ENCODE measurements at places on chromosomes 5 and 9.

GRCh38 chr9:93670208-93671019, 94.0 kb downstream of the PHF2 start:
- peak; percentile 42 for DNase-seq

DNA sequence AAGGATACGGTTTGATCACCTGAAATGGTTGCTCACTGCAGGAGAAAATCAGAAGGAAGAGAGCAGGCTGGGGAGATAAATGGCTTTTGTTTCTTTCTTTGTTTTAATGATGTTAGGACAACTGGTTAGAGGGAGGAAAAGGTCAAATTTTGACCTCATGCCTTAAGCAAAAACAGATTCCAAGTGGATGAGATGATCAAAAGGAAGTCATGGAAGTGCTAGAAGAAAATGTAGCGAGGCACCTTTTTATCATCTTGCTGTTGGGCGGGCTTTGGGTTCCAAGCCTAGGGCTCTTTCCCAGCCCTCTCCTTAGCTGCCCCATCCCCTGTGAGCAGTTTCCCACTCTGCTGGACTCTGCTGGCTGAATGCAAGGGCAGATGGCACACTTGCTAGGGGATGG, 127.9 kb downstream of the ADAMTS2 start:
- peak; percentile 48 for DNase-seq

GRCh38 chr5:126801174-126801991, 24.4 kb downstream of the LMNB1 start:
- DNase-seq: no peak

- DNase-seq: no peak
These were observed 162.6 kb downstream of the DMAC1 start for GRCh38 chr9:7636838-7637467.

GRCh38 chr9:133935328-133936005, 56.7 kb downstream of the VAV2 start:
- no peak for DNase-seq

- DNase-seq: no peak
These were observed 37.3 kb downstream of the CFAP77 start for GRCh38 chr9:132447346-132447745.

DNA sequence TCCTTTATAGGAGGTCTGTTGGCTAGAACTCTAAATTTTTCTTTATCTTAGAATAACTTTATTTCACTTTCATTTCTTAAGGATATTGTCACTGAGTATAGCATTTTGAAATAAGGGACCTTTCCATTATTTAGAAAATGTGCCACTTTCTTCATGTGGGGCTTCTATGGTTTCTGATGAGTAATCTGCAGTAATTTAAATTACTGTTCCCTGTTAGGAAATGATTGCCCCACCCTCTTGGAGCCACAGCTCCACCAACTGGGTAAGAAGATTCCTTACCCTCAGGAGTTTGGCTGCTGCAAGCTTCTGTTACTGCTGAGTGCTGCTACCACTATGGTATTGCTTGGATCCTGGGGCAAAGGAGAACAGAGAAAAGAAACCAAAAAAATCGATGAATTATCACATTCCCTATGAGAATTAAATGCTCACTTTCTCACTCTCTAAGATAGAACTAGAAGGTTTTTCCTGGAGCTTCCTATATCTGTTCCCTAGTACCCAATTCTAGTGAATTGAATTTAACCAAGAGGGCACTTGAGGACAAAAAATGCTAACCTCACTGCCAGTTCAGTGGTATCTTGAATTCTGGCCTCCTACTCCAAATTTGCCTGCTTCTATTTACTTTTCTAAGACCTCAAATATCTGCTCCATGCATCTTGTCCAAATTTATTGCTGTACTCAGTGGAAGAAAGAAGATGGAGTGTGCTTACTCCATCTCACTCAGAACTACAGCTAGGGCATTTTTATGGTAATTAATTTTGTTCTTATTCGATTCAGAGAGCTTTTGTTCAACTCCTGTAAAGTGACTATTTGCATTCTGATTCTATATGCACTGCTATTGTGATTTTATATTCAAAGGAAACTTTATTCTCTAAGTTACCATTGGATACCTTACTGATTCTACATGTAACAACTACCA, 2111.3 kb downstream of the MAT2B start:
- DNase-seq: no peak

DNA sequence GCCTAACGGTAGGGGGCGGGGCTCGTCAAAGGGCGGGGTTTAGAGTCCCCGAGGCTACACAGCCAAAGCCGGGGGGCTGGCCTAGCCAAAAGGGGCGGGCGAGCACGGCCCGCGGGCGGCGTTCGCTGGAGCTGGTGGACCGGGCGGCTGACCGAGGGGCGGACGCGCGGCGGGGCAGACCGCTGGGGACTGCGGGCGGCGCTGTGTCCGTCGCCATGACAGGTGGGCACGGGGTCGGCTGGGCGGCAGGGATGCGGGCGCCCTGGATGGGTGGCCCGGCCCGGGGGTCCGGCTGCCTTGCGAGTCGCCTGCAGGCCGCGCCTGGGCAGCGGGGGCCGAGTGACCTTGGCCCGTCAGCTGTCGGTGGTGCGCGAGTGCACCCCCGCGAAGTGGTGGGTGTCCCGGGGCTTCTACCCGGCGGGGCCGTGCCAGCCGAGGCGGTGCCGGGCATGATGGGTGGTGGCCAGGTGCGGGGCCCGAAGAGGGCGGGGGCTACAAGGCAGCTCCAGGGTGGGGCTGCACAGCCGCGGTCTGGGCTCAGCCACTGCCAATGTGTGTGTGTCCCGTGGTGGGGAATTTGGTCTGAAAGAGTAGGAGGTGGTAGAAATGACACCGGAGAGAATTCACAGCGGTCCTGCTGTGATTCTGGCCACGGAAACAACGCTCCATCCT, at the start of gene CARD19:
CARD19 (plus strand) TSS at position 87 of the 672 bp plus-strand sequence; CDS start at position 216, 129 bp downstream.
- no peak for DNase-seq

- no peak for DNase-seq
These were observed 32.9 kb downstream of the SEMA4D start for GRCh38 chr9:89465001-89465451.

- no peak for DNase-seq
These were observed 71.9 kb downstream of the GDNF start for GRCh38 chr5:37767961-37768360.

DNA sequence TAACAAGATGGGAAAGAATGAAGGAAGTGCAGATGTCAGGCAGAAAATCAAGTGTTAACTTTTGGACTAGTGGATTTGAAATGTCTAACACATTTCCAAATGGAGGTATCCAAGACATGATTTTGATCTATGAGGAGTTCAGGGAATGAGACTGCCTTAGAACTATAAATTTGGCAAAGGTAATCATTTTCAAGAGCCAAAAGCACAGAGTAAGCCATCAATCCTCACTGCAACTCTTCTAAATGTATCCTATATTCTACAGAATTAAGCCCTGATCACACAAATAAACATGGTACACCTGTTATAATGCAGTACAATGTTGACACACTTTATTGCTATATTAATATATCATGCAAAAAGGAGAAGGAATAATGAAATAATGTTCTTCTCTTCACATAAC, 55.6 kb downstream of the SETX start:
- no peak for DNase-seq

GRCh38 chr9:21927752-21928151, 66.4 kb downstream of the CDKN2A start:
- DNase-seq: no peak

DNA sequence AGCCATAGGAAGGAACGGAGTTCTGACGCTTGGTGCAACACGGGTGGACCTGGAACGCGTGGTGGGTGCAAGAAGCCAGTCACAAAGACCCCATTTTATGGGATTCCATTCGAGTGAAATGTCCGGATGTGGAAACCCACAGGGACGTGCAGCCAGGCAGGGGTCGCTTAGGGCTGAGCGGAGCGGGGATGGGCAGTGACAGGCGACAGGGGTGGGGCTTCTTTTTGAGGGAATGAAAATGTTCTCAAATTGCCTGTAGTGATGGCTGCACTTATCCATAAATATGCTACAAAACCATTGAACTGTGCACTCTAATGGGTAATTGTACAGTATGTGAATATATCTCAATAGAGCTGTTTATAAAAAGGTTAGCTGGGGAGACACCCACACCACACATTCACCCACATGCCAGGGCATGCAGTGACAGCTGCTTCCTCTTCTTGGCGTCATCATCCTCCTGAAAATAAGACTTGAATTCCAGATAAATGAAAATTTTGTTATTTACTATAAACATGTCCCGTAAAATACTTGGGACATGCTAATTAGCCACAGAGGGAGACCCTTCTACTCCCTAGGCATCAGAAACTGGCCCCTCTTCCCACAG, 71.3 kb upstream of the OLFM1 start:
- no peak for DNase-seq

- DNase-seq: no peak
These were observed 151.2 kb upstream of the WWC1 start for GRCh38 chr5:168140241-168140640.

DNA sequence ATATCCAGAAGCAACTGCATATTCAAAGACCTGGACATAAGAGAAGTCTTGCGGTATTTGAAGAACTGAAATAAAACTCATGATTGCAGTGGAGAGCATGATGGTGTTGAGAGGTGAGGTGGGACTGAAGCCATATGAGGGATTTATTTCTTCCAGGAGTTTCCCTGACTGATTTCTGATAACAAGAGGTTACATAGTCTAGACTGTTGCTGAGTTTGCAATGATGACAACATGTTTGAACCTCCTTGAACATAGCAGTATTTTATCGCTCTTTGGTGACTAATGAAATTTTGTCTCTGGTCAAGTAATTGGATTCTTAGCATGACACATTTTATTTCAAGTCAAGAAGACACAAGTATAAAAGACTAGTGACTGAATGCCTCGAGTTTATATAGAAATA, 61.8 kb downstream of the ACTBL2 start:
- no peak for DNase-seq

- DNase-seq: peak; percentile 93
These were observed 9.5 kb upstream of the NFIL3 start for GRCh38 chr9:91433180-91433579.

- no peak for DNase-seq
These were observed 583.4 kb downstream of the ACTL7B start for GRCh38 chr9:108272349-108272899.

DNA sequence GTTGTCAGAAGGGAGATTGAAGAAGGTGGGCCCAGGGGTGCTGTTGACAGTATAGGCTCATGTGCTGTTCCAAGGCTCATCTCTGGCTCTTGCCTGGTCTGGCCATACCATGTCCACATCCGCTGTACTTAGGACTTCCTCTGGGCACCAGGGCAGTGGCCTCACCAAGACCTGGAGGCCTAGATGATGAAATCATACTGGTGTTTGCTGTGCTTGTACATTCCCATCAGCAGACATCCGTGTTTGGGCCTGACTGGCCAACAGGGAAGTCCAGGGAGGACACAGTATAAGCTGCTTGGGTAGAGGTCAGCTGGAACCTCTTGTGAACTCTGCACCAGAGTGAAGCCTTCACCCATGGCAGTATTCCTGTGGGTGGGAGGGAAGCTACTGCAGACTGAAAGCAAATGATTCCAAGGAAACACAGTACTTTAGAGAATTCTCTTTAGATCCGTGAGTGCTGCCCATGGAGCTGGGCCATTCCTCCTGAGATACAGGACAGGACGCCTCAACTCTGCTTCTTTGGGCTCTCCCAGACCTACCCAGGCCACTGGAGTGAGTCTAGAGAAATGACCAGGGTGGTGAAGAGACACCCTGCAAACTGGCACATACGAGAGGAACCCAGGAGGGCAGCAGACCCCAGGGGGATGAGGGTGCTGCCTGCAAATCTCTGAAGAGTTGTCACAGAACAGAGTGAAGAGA, 22.5 kb downstream of the POLR1E start:
- no peak for DNase-seq

- no peak for DNase-seq
These were observed 2.4 kb upstream of the TERT start for GRCh38 chr5:1297243-1297642.

DNA sequence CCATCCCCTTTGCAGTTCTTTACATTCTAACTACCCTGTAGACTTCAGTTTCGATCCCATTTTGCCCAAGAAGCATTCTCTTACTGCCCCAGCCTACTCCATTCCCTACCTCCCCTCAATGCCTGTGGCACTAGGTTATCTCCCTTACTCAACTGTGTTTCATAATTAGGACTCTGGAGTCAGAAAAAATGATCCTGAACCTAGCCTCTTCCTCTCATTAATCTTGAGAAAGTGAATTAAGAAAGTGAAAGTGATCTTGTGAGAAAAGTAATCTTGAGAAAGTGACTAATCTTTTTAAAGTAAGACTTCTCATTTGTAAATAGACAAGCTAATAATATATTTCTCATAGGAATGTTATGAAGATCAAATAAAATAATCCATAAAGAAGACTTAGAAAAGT, 444.0 kb upstream of the TRPC7 start:
- no peak for DNase-seq

DNA sequence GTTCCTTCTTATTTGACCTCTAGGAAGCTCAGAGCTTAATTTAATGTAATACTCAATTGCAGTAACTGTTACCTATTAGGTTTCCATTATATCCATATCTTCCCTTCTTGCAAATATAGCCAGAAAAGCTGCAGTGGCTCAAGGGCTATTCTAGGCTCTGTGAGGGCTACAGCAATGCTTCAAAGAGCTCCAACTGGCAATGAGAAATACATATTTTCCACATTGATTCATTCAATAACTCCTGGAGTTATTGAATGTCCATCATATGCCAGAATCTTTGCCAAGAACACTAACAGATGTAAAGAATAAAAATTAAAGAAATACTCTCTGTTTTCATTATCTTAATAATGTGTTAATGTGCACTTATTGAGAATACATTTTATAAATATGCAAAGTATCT, 396.9 kb upstream of the PAPPA start:
- DNase-seq: no peak

DNA sequence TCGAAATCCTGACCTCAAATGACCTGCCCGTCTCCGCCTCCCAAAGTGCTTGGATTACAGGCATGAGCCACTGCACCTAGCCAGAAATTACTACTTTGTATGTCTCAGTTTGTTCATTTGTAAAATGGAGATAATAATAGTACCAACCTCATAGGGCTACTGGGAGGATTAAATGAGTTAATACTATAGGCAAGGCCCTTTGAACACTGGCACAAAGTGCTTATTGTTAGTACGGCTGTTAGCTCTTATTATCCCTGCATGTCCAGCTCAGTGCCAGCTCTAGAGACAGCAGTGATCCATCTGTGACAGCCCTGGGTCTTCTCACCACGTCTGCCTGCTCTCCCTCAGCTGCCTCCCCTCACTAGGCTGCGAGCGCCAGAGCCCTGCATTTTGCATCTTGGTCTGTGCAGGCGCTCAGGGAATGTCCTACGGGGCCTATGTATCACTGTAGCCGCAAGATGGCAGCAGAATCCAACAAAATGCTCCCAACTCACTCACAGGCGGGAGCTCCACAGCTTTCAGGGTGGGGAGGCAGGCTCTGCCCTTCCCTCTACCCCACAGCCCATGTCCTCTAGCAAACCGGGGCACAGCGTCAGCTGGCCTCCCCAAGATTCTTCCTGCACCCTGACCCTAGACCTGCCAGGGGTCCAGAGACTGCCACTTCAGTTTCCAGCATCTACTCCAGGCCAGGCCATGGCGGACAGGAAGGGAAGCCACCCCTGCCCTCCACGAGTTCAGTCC, 17.7 kb upstream of the AKNA start:
- DNase-seq: peak; percentile 71

GRCh38 chr9:101138509-101138908, 110.0 kb downstream of the PLPPR1 start:
- no peak for DNase-seq

GRCh38 chr5:2260211-2261003, 377.7 kb upstream of the IRX4 start:
- DNase-seq: no peak

Measured in HFFc6 (cell line).